ENCODE measurements at places on chromosomes 1 and 21.
A peak's percentile ranks its signal among the peaks of the same experiment; 100 is the strongest.

- DNase-seq = no peak
Measured at GRCh38 chr1:31529999-31530684, 46.2 kb upstream of the TINAGL1 start.

DNA sequence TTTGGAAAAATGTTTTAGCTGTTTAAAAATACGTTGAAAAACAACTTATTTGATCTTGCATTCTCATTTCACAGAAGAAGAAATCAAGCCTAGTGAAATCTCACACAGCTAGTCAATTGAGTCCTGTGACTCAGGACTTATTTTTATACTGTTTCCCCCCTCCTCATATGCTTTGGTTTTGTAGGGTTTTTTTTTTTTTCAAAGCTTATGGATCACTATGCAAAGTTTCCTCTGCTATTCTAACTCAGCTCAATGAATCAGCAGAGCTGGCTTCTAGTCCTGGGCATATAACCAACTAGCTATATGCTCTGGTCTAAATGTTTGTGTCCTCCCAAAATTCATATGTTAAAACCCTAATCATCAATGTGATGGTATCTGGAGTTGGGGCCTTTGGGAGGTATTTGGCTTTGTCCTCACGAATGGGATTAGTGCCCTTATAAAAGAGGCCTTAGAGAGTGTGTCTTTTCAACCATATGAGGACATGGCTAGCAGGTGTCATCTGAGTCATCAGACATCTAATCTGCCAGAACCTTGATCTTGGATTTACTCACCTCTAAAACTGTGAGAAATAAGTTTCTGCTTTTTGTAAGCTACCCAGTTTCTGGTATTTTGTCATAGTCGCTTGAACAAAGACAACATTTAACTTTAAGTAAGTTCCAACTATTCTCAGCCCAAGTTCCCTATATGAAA lies 317.2 kb upstream of the C1orf87 start:
- peak; percentile 18 for DNase-seq

DNA sequence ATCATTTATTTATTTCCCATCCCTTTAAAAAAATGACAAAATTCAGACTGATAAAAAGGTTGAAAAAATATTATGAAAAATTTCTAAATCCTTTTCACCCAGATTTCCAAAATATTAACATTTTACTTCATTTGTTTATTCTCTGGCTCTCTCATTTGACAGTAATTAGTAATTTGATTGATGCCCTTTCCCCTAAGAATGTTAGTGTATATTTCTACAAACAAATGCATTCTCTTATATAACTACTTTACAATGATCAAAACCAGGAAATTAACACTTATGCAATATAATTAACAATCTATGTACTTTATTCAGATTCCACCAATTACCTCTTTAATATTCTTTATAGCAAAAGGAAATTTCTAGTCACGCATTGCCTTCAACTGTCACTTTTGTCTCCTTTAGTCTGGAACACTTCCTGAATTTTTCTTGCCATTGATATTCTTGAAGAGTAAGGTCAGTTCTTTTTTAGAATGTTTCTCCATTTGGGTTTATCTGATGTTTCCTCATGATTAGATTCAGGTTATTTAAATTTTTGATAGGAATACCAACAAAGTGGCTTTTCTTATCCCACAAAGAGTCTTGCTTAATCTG lies 3.9 kb downstream of the CD53 start:
- no peak for DNase-seq

- DNase-seq = no peak
Measured at GRCh38 chr1:98478121-98478520, 183.4 kb upstream of the SNX7 start.

DNA sequence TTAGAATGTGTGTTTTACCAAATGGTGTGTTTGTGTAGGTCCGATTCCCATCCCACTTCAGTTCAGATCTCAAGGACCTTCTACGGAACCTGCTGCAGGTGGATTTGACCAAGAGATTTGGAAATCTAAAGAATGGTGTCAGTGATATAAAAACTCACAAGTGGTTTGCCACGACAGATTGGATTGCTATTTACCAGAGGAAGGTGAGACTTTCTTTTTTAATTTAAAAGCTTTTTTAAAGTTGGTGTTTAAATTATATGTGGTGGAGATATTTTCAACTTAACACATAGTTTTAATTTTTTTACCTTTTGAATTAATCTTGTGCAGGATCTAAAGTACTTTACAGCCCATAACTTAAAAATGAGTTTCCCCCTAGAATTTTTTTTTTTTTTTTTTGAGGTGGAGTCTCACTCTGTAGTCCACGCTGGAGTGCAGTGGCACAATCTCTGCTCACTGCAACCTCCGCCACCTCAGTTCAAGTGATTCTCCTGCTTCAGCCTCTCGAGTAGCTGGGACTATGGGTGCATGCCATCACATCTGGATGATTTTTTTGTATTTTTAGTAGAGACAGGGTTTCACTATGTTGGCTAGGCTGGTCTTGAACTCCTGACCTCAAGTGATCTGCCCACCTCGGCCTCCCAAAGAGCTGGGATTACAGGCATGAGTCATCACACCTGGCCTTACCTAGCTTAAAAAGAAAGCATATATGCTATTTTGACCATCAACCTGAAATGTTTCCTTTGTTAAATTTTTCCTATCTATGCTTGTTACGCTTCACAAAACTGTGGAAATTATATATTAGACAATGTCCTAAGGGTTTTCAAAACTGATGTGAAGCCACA lies 70.3 kb downstream of the PRKACB start:
- no peak for DNase-seq

Data from activated CD4-positive, alpha-beta T cell treated with anti-CD3 and anti-CD28 coated beads, Interleukin-2, amount 50 U/mL, for 16 hours (primary cell).